ENCODE measurements at places on chromosomes 1 and 21.

DNA sequence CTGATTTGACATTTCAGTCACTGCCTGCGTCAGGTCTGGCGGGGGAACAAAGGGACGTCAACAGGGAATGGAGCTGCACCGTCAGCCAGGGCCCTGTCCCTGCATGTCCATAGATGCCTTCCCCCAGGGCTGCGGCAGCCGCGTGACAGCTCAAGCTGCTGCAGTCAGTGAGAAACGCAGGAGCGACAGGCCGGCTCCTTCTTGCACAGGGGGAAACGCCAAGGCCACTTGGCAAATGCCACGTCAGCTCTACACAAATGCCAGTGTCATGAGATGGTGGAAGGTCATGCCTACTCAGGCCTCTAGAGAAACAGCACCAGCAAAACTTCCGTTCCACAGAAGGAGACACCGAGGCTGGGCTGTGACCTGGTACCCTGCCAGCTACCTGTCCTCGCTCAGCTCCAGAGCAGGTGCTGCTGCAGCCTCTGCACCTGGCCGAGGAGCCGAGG, 37.7 kb downstream of the SYF2 start:
- ATAC-seq = no peak

GRCh38 chr1:159652506-159652905, 61.9 kb downstream of the CRP start:
- no peak for ATAC-seq

DNA sequence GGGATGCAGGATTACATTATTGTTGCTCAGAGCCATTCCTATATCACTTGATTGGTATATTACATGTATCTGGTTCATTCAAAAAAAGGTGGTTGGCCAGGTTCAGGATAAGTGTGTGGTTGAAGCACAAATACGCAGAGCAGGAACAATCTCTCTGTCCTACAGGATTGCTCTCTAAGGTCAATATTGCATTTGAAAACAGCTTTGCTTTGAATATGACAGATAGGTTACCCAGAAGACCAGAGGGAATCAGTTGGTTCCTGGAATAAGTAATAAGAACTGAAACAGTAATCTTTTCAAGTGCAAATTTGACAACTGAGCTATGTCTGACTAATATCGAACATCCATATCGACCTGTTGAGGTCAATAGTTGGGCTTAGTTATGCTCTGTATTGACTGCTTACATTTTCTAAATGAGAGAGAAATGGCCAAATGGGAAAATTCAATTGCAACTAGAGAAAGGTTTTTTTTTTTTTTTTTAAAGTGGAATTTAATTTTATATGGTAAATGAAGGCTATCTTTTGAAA, 176.8 kb downstream of the ATP6V1G3 start:
- peak; percentile 39 for ATAC-seq

- ATAC-seq = no peak
These were observed 25.6 kb upstream of the ENO1 start for GRCh38 chr1:8903908-8904650.

DNA sequence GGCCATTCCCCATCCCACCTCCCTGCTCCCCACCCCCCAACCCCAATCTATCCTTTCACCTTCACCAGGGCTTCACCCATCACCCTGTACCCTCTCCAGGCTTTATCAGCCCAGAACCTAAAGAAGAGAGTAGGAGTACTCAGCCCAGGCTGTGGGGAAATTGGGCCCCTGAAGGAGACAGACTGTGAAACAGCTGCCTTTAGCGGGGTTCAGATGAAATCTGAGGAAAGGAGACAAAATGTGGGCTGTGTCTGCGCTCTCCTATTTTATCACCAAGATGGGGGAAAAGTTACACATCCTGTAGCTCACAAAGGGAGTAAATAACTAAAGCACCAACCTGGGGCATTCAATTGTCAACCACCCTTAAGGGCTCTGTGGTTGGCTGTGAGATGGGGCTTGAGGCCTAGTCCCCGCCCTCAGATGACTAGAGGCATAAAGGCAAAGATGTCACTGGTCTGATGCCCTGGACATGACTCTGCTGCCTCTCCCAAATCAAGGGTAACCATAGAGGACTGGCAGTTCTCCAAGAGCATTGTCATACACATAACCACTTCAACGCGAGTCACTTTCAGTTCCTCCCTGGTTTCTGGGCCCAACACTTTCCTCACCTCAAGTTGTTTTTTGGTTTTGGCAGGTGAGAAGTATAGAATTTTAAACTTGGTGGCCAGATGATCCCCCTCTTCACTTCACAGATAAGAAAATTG, 30.0 kb downstream of the SLC27A3 start:
- ATAC-seq = peak; percentile 100

- peak; percentile 57 for ATAC-seq
These were observed 65.6 kb downstream of the SAMSN1 start for GRCh38 chr21:14480411-14481031.

GRCh38 chr1:19597496-19598309, 46.4 kb upstream of the NBL1 start:
- ATAC-seq = peak; percentile 31

GRCh38 chr1:201559679-201560162, 20.8 kb downstream of the NAV1 start:
- peak; percentile 84 for ATAC-seq

GRCh38 chr1:97457446-97458089, 463.3 kb downstream of the DPYD start:
- ATAC-seq = no peak

DNA sequence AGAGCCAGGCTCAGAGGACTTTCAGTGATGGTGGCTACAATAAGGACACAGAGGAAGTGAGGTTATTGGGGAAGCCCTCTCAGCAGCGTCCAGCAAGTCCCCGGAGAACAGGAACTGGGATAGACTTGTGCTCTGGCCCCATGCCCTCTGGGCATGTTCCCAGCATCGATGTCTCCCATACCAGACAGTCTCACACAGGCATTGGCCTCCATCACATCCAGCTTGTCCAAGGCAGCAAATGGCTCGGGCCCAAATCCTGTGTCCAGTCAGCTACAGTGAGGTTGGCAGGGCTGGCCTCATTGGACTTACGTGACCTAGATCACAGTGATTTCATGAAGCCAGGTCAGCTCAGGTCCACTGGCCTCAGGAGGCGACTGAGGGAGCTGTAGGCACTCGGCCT, 19.6 kb upstream of the TMEM54 start:
- no peak for ATAC-seq

- ATAC-seq = no peak
These were observed 11.7 kb downstream of the NKAIN1 start for GRCh38 chr1:31227891-31228568.

DNA sequence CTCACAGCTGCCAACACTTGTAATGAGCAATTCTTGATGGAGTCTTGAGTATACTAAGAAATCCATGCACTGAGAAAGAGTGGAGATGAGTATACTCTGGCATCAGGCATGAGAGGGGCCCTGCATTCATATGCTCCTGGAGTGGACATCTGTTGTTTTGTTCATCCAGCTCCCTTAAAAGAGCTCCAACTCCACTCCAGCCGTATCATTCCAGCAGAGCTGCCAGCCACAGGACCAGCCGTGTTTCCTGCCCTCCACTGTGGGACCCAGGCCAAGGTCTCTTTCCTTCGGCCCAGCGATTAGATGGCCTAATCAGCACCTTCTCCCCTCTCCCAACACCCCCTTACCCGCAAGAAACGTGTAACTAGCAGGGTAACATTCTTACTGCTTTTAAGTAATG, 144.5 kb downstream of the OMA1 start:
- no peak for ATAC-seq

DNA sequence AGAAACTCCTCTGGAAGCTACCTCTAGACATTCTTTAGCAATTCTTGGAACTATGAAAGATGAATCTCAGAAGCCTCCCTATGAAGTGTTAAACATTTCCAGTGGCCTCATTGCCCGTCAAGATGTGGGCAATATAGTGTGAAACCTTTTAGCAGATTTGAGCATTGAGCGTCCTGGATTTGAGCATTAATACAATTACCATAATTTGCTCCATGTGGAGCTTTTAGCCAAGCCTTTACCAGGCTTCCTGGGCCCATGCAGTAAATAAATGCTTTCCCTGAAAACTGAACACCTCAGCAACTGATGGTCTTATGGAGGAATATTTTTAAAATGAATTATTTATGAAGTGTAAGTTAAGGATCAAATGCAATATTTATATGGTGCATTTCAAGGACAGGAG, 162.0 kb downstream of the FGGY start:
- no peak for ATAC-seq

- no peak for ATAC-seq
These were observed 1.5 kb upstream of the NEK7 start for GRCh38 chr1:198155253-198155652.
